Naive thymus-derived CD4-positive, alpha-beta T cell (primary cell): ENCODE measurements at places on chromosomes 6 and 20.

GRCh38 chr6:87481931-87482330, 9.2 kb downstream of the SLC35A1 start:
- H3K27ac ChIP-seq, result no peak overlapping the region
- no peaks in the 10 kb centered on the region for H3K4me1 ChIP-seq
- no peaks in the 10 kb centered on the region for H3K27me3 ChIP-seq
- DNase-seq, result no peak

- no peaks in the 10 kb centered on the region for H3K36me3 ChIP-seq
- no peaks in the 10 kb centered on the region for H3K27me3 ChIP-seq
- no peak for DNase-seq
- H3K27ac ChIP-seq, result no peak overlapping the region
- no peak overlapping the region for H3K4me3 ChIP-seq
These were observed 20.2 kb upstream of the TNFAIP3 start for GRCh38 chr6:137846772-137847313.

- peaks cover 11% of the 10 kb centered on the region for H3K36me3 ChIP-seq
- H3K27ac ChIP-seq, result peak overlapping the region; percentile 100
- DNase-seq, result no peak
- no peaks in the 10 kb centered on the region for H3K27me3 ChIP-seq
These were observed 1.0 kb upstream of the SPATA2 start for GRCh38 chr20:49916146-49917002.

GRCh38 chr6:16635810-16636602, 125.3 kb downstream of the ATXN1 start:
- no peaks in the 10 kb centered on the region for H3K36me3 ChIP-seq
- H3K4me1 ChIP-seq, result no peaks in the 10 kb centered on the region
- H3K27me3 ChIP-seq, result no peaks in the 10 kb centered on the region
- H3K27ac ChIP-seq, result no peak overlapping the region

- H3K27me3 ChIP-seq, result peaks cover 3% of the 10 kb centered on the region
- no peak for DNase-seq
- H3K36me3 ChIP-seq, result no peaks in the 10 kb centered on the region
- no peak overlapping the region for H3K4me3 ChIP-seq
- no peak overlapping the region for H3K27ac ChIP-seq
- H3K4me1 ChIP-seq, result no peaks in the 10 kb centered on the region
These were observed 102.2 kb upstream of the SASH1 start for GRCh38 chr6:148240461-148240840.

GRCh38 chr6:121405306-121405705, 30.1 kb upstream of the GJA1 start:
- no peaks in the 10 kb centered on the region for H3K4me1 ChIP-seq
- no peak overlapping the region for H3K27ac ChIP-seq
- H3K4me3 ChIP-seq, result no peak overlapping the region
- no peaks in the 10 kb centered on the region for H3K36me3 ChIP-seq
- no peak for DNase-seq

DNA sequence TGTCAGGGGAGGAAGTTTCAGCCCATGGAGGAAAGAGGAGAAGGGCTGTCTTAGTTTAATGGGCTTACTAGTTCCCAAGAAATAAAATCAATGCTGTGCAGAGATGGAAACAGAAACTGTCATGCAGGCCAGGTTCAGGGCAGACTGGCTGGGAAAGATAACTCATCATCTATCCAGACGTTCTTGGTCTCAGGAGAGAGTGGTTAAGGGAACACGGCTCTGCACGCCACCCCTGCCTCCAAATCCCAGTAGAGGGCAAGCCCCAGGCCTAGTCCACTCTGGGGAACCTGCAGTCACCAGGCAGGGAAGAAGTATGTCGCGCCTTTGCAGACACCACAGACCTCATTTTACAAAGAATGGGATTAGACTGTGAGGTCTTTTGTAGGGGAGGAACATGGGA, 12.5 kb downstream of the ALDH8A1 start:
- no peak overlapping the region for H3K27ac ChIP-seq
- no peak for DNase-seq
- H3K4me1 ChIP-seq, result no peaks in the 10 kb centered on the region
- no peak overlapping the region for H3K4me3 ChIP-seq

DNA sequence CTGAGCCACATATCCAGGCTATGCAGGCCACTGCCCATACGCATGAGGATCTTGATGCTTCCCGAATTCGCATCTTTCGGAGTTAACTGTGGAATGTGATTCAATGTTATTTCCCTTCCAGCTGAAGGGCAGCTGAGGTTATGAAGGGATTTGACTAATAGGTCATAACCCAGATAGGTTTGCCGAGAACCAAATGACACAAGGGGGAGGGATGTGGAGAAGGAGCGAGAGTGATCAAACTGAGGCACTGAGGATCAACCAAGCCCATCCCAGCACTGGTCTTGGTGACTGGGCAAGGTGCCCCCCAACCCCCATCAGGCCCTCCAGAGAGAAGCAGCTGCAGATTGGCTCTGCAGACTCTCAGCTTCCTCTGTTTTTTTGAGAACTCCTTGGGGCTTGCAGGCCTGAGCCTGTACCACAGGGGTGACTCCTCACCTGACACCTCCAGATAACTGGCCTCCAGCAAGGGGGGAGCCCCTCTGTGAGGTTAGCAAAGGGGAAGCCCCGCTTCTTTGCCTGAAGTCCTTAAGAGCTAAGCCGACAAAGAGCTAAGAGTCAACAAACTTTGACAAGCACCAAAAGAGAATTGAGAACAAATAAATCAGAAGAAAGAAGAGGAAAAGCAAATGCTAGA, 185.9 kb downstream of the PDE7B start:
- no peaks in the 10 kb centered on the region for H3K36me3 ChIP-seq
- H3K4me1 ChIP-seq, result no peaks in the 10 kb centered on the region
- H3K27ac ChIP-seq, result no peak overlapping the region
- H3K27me3 ChIP-seq, result no peaks in the 10 kb centered on the region

- H3K36me3 ChIP-seq, result no peaks in the 10 kb centered on the region
- peak overlapping the region; percentile 40 for H3K4me3 ChIP-seq
- H3K27me3 ChIP-seq, result no peaks in the 10 kb centered on the region
- no peaks in the 10 kb centered on the region for H3K4me1 ChIP-seq
- DNase-seq, result no peak
These were observed 506.6 kb upstream of the MAN1A1 start for GRCh38 chr6:119856136-119856535.

DNA sequence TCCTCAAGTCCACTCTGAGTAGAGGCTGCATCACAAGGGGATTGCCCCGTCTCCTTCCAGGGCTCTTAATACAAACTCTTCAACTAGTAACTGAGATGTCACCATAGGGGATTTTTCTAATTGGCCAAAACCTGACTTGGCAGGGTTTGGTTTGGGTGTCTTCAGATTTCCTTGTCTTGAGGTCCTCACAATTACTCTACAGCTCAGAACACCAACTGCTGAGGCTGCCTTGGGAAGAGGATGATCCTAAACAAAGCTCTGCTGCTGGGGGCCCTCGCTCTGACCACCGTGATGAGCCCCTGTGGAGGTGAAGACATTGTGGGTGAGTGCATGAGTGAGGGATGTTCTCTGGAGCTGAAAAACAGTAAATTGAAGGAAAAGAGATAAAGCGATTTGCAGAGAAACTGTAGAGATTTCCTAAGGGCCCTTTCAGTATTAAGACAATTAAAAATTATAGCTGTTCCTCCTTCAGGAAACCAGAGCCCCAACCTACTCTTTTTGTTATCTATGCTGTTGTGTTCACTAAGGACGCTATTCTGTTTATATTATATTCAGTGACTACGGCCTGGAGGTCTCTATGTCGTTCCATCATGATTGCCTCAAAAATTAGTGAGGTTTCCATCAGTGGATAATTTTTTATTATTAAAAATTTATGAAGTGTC, at the start of gene HLA-DQA1:
HLA-DQA1 (plus strand) TSS at position 188 of the 662 bp plus-strand sequence; CDS start at position 241, 53 bp downstream.
- no peak for DNase-seq
- no peaks in the 10 kb centered on the region for H3K36me3 ChIP-seq
- H3K4me3 ChIP-seq, result peak within 1 kb of the TSS; percentile 24
- H3K4me1 ChIP-seq, result no peaks in the 10 kb centered on the region
- H3K27me3 ChIP-seq, result no peaks in the 10 kb centered on the region

GRCh38 chr6:5466281-5467136, 205.2 kb downstream of the FARS2 start:
- no peak for DNase-seq
- no peaks in the 10 kb centered on the region for H3K27me3 ChIP-seq
- H3K4me3 ChIP-seq, result no peak overlapping the region
- H3K4me1 ChIP-seq, result no peaks in the 10 kb centered on the region

GRCh38 chr6:139648430-139649000, 274.1 kb upstream of the CITED2 start:
- no peak for DNase-seq
- no peak overlapping the region for H3K27ac ChIP-seq
- no peaks in the 10 kb centered on the region for H3K4me1 ChIP-seq
- no peak overlapping the region for H3K4me3 ChIP-seq
- no peaks in the 10 kb centered on the region for H3K36me3 ChIP-seq
- H3K27me3 ChIP-seq, result no peaks in the 10 kb centered on the region

GRCh38 chr20:14991023-14991422, 653.6 kb upstream of the FLRT3 start:
- H3K27me3 ChIP-seq, result no peaks in the 10 kb centered on the region
- DNase-seq, result no peak
- no peak overlapping the region for H3K4me3 ChIP-seq

- H3K27ac ChIP-seq, result no peak overlapping the region
- H3K27me3 ChIP-seq, result peaks cover 54% of the 10 kb centered on the region
- no peak for DNase-seq
- peaks cover 12% of the 10 kb centered on the region for H3K4me1 ChIP-seq
- H3K4me3 ChIP-seq, result no peak overlapping the region
These were observed 18.1 kb upstream of the ZSCAN9 start for GRCh38 chr6:28206928-28207509.

DNA sequence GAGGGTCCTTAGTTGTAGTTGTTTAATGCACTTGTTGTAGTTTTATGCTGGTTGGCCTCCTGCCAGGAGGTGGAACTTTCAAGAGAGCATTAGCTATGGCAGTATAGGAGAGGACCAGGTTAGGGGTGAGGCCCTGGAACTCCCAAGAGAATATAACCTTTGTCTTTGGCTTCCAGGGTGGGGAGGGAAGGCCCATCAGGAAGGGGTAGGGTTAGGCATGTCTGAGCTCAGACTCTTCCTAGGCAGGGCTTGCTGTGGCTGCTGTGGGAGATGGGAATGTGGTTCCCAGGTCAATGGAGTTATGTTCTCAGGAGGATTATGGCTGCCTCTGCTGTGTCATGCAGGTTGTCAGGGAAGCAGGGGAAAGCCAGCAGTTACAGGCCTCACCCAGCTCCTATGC, 20.0 kb upstream of the GABRR1 start:
- DNase-seq, result no peak
- no peaks in the 10 kb centered on the region for H3K36me3 ChIP-seq
- no peaks in the 10 kb centered on the region for H3K27me3 ChIP-seq

GRCh38 chr6:10534419-10534762, 13.2 kb downstream of the GCNT2 start:
- no peak for DNase-seq
- no peaks in the 10 kb centered on the region for H3K36me3 ChIP-seq
- H3K27ac ChIP-seq, result no peak overlapping the region
- H3K4me3 ChIP-seq, result no peak overlapping the region
- no peaks in the 10 kb centered on the region for H3K27me3 ChIP-seq

DNA sequence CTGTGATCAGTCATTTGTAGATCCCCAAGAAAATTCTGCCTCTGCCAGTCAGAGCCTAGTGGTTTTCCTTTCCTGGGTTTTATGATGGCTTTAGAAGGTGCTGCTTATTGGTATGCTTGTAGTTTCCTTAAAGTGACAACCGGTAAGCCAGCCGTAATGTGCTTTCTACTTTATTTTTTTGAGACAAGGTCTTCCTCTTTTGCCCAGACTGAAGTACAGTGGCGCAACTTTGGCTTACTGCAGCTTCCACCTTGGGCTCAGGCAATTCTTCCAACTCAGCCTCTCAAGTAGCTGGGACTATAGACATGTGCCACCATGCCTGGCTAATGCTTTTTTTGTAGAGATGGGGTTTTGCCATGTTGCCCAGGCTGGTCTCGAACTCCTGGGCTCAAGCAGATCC, 23.5 kb downstream of the MCM8 start:
- H3K27me3 ChIP-seq, result no peaks in the 10 kb centered on the region
- H3K4me1 ChIP-seq, result no peaks in the 10 kb centered on the region
- no peak for DNase-seq
- H3K4me3 ChIP-seq, result no peak overlapping the region
- peaks cover 24% of the 10 kb centered on the region for H3K36me3 ChIP-seq

- peaks cover 15% of the 10 kb centered on the region for H3K4me1 ChIP-seq
- H3K27me3 ChIP-seq, result no peaks in the 10 kb centered on the region
- no peak overlapping the region for H3K4me3 ChIP-seq
- H3K36me3 ChIP-seq, result no peaks in the 10 kb centered on the region
- no peak overlapping the region for H3K27ac ChIP-seq
These were observed 2.2 kb downstream of the ANKS1A start for GRCh38 chr6:34891296-34891695.

DNA sequence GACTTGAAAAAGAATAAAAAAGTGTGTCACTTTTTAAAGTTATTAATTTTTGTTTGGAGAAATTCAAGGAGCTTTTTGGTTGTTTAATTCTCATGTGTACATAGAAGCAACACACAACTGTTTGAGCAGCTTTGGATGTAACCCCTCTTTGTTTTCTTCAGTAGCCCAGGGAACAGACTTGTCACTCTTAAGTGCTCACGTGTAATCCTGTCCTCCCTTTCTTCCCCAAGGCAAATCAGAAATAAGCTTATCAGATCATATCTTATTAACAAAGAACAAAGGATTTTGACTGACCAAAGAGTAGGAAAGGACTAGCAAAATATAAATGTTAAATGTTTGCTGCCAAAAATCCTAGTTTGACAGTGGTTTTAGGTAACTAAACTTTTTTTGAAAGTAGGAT, 7.3 kb upstream of the FLRT3 start:
- H3K4me1 ChIP-seq, result no peaks in the 10 kb centered on the region
- H3K4me3 ChIP-seq, result no peak overlapping the region
- no peak overlapping the region for H3K27ac ChIP-seq
- no peaks in the 10 kb centered on the region for H3K36me3 ChIP-seq

DNA sequence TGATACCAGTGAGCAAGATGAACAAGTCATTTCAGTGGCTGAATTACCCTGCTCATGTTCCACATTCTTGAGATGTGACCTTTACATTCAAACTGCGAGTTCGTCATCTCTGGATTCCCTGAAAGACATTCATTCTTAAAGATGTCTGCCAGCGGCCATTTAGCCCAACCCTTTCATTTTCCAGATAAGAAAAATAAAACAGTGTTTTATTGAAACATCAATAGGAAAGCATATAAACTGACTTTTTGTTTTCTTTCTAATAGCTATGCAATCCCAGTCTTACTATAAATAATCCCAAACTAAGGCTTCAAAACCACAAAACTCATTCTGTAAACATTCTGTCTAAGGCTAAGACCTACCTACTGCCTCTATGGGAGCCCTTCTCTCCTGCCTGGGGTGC, 134.0 kb downstream of the SAMD5 start:
- H3K27ac ChIP-seq, result no peak overlapping the region
- DNase-seq, result no peak
- H3K27me3 ChIP-seq, result no peaks in the 10 kb centered on the region
- H3K4me1 ChIP-seq, result no peaks in the 10 kb centered on the region

DNA sequence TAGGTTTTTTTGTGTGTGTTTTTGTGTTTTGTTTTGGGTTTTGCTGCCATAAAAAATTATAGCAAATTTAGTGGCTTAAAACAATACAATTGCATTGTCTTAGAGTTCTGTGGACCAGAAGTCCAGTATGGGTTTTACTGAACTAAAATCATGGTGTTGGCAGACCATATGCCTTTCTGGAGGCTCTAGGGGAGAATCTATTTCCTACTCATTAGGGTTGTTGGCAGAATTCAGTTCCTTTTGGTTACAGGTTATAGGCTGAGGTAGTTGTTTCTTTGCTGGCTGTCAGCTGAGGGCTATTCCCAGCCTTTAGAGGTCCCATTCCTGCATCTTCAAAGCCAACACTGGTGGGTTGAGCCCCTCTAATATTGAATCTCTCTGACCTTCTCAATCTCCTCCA, 181.3 kb downstream of the IBTK start:
- no peaks in the 10 kb centered on the region for H3K36me3 ChIP-seq
- no peaks in the 10 kb centered on the region for H3K4me1 ChIP-seq
- DNase-seq, result no peak

- H3K36me3 ChIP-seq, result no peaks in the 10 kb centered on the region
- no peak overlapping the region for H3K27ac ChIP-seq
- no peaks in the 10 kb centered on the region for H3K27me3 ChIP-seq
- DNase-seq, result no peak
These were observed 28.8 kb upstream of the MYLK2 start for GRCh38 chr20:31790401-31790800.
